ENCODE measurements at places on chromosomes 13 and 19.

- no peak for DNase-seq
Observed at GRCh38 chr19:30513082-30513411, 140.9 kb downstream of the ZNF536 start.

DNA sequence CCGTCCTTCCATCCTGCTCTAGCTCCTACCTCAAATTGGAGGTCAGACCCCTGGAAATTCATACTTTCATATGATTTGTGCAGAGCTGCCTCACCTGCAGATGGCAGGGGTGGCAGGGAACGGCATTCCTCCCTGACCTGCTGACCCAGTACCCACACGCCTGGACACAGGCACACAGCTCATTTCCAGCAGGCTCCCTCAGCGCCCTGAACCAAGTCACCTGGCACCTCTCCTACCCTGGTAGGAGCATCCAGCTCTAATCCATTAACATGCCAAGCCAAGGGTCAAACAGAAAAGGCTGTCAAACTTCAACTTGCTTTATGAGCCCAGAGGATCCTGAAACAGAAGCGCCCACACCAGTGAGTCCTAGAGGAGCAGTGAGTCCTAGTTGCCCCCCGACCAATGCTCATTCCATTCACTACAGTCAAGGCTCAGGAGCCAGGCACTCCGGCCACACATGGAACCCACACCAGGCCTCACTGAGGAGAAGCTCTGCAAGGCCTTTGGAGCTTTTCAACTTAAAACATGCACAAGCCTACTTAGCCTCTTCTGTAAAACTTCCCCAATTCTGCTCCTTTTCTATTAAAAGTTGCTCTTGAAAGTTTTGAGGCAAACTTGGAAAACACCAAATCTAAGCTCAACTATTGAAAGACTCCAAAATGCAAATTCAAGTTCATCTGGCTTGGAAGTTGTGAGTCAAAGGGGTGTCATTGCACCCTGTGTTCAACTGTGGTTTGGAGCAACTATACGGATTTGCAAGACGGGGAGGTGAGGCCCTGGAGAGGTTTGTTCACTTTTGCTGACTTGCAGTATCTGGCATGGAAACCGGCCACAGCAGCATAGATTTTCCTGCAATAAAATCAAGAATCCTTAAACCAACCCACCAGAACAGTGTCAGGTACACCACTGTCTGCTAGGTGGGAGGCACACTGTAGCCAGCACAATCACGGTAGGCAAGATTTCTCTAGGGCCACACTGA lies 96.7 kb downstream of the CRYL1 start:
- DNase-seq = no peak

- DNase-seq = no peak
Observed at GRCh38 chr19:34243876-34244578, 10.3 kb upstream of the GARRE1 start.

GRCh38 chr13:90918536-90918935 lies 429.0 kb upstream of the MIR17HG start:
- no peak for DNase-seq

DNA sequence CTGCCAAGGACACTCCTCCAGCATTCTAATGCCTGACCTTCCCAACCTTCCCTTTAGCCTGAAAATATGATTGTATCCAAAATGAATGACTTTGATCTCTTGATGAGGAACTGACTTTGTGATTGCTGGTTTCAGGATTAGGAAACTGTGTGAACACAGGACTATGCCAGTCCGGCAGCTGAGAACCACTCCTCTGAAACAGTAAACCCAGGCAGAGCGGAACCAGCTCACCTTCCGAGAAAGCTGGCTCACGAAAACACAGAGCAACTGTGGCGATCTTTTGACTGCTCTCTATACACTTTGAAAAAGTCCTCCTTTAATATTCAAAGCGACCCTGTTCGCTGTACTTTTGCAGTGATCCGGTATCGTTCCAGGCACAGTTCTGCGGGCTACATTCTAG lies 258.8 kb upstream of the IRS2 start:
- no peak for DNase-seq

DNA sequence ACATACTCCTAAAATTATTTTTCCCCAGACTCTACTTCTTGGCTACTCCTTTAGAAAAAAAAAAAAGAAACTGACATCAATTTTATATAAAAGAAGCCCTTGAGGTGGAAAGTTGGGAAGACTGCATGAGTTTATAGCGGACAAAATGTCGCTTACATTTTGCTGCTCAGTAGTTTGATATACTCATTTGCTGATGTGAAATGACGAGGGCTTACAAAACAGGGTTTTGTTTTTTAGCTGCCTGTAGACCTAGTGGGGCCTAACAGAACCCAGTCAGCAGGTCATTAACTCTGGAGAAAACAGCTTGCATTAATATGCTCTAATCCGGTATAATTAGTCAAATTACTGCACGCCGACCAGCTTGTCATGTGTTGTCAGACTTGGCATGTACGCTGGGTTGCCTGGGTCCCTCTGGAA lies 37.6 kb upstream of the MAB21L1 start:
- DNase-seq = no peak

- peak; percentile 25 for DNase-seq
Observed at GRCh38 chr13:113565526-113566226, 18.9 kb upstream of the TFDP1 start.

- no peak for DNase-seq
Observed at GRCh38 chr19:4357921-4358326, 14.6 kb downstream of the MPND start.

- DNase-seq = no peak
Observed at GRCh38 chr19:5489551-5489950, 34.3 kb downstream of the ZNRF4 start.

- DNase-seq = no peak
Observed at GRCh38 chr13:21039097-21039800, 22.1 kb downstream of the LATS2 start.

DNA sequence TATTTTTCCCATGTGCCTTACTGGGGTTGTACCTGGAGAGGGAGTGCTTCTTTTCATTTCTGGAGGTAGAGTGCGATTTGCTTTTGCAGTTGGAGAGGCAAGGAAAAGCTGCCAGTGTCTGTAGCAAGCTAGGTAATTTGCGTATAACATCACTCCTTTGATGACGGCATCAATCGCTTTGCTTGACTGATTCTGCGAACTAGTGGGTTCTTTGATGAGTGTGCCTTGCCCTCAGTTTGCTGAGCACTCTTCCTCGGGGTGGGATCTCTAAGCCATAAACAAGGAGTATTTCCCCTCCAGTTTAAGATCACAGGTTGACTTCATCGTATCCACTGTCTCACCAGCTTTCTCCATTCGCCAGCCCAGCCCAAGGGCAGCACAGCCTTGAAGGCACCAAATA lies 344.5 kb downstream of the KCNRG start:
- no peak for DNase-seq

DNA sequence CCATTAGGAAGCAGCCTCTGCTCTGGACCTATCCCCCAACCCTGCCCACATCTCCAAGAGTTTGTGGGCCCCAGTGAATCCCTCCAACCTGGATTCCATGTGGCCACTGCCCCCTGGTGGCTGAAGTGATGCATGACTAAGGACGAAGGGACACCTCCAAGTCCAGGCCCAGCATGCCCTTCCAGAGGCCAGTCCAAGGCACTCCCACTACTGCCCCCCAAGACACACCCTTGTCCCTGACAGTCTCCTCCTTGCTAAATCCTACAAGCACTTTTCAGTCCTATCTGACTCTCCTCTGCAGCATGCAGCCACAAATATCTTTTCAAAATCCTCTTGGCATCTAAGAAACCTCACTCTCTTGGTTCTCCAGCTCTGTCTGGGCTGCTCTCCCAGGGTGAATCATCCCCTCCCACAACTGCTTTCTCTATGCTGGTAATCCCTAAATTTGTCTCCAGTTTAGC lies 33.0 kb downstream of the DEDD2 start:
- DNase-seq = peak; percentile 88
